ENCODE measurements at places on chromosomes 7 and 10.

GRCh38 chr10:124472071-124472470, 10.4 kb downstream of the LHPP start:
- DNase-seq = no peak

- no peak for DNase-seq
Measured at GRCh38 chr10:79342295-79342761, 4.9 kb upstream of the PPIF start.

GRCh38 chr7:107286751-107287621, 118.2 kb downstream of the HBP1 start:
- peak; percentile 43 for DNase-seq

DNA sequence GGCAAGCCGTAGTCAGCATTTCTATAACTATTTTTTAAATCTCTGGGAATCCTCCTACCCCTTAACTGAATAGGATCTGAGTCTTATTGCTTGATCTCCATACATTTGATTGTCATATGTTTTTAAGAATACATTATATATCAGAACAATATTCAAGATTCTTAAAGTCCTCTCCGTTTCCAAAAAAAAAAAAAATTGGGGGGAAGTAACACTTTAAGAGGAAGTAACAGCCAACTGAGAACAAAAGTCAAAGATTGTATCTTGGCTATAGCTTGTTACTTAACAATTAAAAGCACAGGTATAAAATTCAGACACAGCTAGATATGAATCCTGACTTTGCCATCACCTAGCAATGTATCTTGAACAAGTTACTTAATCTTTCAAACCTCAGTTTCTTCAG, 169.9 kb upstream of the ADO start:
- DNase-seq = no peak

DNA sequence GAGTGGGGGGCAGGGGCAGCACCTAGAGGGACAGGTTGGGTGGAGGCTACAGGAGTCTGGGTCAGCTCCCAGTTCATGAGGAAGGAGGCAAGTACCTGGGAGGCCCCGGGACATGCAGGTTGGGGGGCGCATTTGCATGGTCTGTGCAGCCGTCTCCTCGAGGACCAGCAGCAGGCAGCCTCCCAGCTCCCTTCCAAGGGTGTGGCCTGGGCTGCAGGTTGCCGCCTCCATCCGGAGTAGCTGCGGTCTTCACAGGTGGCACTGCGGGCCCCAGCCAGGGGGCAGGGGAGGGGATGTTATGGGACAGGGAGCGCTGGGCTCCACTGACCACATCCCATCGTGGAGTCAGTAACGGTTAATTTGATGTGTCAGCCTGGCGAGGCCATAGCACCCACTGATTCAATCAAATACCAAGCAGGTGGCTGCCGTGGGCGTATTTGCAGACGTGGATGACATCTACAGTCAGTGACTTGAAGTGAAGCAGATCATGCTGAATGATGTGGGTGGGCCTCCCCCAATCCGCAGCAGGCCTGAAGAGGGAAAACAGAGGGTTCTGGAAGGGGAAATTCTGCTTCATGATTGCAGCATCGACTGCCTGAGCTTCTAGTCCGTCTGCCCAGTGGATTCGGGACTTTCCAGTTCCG, 81.6 kb downstream of the PRKAG2 start:
- no peak for DNase-seq

DNA sequence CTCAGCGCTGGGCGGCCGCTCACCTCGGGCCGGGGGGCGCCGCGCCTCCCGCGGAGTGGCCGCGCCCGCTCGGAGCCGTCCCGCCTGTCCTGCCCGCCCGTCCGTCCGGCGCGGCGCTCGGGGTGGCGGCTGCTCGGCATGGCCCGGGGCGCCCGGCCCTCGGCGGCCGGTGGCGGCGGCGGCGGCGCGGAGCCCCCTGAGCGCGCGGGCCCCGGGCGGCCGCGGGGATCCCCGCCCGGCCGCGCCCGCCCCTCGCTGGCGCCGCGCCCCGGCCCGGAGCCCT, 338 bp downstream of the SDK1 start:
- DNase-seq = no peak

DNA sequence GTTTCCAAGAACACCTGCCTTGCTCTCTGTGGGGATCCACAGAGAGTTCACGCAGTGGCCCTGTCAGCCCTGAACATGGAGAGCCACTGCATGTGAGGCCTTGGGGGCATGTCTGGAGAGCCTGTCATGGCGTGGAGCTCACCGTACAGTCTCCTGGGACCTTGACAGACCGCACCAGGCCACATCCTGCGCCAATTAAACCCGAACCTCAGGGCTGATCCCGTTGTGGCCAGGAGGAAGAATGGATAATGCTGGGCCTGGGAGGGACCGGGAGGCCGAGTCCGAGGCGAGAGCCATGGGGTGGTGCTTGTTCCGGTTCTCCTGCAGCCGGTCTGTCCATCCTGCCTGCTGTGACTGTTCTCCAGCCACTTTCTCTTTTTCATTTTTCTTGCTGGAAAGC, 68.7 kb downstream of the DNAJB6 start:
- DNase-seq = no peak

DNA sequence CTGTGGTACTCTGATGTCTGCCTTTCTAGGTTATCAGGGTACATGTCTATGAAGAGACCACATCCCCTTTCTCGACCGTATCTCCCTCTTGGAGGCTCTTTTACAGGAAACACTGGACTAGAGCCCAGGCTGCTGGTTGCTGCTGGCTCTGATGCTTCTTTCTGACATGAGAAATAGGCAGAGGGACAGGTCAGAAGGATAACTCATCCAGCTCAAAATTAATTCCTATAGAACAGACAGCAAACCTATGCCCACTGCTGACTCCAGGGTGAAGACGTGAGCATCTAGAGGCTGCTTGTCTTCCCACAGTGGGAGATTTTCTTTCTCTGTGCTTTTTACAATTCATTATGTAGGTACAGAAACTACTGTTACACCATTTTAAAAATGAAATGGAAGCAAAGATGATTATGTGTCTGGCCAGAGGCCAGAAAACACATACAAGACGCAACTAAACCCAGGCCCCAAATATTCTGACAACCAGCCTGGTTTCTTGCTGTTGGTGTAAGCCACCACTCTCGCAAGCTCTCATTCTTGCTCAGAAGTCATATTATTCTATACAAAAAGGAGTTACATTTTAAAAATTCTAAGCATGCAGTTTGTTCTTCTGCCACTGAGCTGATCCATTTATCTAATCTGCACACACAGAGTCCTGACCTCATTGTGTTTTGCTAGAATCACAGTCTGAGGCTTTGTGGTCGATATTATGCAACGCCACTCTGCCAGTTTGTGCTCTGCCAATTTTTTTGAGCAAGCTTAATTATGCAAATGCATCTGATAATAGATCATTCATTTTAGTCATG, 424.3 kb downstream of the KIF20B start:
- DNase-seq = peak; percentile 11

DNA sequence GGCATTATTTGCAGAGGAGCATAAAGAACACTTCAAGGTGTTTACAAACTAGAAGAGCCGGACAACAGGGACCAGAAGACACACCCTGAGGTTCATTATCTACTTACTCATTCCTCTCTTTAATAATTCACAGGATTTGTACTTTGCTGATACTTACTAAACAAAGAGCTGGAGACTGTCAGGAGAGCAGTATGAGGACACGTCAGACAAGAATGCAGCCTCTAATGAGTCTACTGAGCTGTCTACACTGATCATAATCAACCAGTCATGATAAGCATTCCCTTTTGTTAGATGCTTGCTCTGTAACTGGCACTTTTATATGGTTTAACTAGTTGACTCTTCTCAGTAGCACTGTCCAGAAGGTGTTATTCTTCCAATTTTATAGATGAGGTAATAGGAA, 243.3 kb upstream of the CDC14C start:
- DNase-seq = no peak

DNA sequence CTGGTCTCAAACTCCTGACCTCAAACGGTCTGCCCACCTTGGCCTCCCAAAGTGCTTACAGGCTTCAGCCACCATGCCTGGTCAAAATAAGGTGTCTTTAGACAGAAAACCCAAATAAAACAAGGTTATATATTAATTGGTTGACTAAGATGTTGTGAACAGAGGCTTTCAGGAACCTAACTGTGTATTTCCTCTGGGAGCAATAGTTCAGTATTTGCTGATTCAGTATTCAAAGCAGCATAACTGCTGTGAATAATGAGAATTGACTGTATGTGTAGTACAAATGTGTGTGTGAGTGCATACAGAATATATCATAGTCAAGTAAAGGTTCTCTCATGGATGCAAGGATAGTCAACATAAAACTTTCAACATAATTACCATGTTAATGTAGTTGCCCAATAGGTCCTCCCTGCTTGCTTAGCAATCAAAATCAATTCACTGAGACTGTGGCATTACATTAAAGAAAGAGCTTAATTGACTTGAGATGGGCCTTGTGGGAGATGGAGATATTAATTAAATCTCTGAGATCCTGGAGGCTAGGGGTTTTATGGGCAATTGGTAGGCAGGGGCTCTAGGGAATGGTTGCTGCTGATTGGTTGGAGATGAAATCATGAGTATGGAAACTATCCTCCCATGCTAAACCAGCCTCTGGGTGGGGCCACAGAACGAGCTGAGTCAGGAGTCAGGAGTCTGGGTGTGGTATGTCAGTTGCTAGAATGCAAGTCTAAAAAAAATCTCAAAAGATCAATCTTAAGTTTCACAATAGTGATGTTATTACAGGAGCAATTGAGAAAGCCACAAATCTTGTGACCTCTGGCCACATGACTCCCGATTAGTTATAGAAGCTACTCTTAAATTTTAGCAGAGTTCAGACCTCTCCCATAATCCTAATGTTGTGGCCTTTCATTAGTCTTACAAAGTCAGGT, 162.7 kb downstream of the AKR1D1 start:
- no peak for DNase-seq

DNA sequence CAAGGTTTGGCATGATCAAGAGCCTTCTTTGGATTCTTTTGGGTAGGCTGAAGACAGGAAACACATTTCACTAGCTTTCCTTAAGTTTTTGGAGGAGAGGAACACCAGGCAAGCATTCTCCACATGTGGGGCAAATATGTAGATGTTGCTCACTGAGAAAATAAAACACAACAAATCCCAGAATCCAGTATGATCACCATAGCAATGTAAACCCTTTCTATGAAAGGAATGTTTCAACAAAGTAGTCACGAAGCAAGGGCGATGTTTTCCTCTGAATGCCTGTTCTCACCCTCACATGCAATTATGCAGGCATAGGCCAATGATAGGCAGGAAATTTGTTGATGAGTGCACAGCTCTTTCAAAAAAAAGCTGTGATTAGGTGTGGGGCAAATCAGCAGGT, 20.5 kb upstream of the CEP41 start:
- DNase-seq = no peak

GRCh38 chr10:74373059-74373458, 222.0 kb downstream of the ADK start:
- no peak for DNase-seq

DNA sequence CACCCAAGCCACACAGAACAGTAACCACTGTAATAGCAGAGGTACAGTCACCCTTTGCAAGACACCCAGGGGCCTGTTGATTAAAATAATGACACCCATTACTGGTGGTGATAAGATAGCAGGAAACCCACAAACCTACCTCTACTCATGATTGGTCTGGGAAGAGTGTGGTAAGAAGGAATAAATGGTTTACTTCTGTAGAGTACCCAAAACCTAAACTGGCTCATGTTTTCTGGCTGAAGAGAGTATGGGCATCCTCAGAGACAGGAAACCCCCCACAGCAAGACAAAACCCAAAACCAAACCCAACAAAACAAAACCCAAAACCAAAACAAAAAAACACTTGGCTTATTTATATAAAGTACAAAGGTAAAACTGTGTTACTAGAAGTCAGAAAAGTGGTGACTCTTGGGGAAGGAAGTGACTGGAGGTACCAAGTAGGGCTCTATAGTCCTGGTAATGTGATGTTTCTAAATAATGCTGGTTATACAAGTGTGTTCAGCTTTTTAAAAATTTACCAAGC, 15.5 kb upstream of the DNAJB12 start:
- DNase-seq = no peak

Measured in midbrain (tissue), 1 donor.